Type B pancreatic cell (in vitro differentiated cells): ENCODE measurements at places on chromosomes 16 and 17.

DNA sequence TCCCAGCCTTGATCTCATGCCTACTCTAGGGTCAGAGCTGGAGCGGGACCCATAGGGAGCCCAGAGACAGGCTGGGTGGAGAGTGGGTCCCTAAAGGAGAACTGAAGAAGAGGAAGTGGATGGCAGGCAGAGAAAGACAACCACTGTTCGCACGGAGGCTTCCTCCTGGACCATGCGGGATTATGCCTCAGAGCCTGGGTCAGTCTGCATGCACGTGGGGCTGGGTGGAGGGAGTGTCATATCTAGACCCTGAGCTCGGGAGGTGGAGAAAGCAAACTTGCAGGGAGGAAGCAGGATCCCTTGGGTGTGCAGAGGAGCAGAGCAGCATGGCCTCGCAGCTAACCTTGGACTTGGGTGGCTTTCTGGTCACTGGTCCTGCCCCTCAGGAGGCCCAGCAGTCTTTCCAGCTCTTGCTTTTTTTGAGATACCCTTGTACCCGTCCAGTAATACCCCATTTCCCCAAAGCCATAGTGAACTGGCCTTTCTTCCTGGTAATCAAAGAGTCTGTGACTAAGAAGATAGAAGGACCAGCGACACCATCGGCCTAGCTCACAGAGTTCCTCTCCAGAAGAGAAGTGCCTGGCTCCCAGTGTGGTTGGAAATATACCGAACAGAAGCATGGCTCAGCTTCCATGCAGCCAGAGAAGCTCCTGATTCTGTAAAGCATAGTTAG is 344.2 kb downstream of the CPPED1 start:
- no peak for DNase-seq

DNA sequence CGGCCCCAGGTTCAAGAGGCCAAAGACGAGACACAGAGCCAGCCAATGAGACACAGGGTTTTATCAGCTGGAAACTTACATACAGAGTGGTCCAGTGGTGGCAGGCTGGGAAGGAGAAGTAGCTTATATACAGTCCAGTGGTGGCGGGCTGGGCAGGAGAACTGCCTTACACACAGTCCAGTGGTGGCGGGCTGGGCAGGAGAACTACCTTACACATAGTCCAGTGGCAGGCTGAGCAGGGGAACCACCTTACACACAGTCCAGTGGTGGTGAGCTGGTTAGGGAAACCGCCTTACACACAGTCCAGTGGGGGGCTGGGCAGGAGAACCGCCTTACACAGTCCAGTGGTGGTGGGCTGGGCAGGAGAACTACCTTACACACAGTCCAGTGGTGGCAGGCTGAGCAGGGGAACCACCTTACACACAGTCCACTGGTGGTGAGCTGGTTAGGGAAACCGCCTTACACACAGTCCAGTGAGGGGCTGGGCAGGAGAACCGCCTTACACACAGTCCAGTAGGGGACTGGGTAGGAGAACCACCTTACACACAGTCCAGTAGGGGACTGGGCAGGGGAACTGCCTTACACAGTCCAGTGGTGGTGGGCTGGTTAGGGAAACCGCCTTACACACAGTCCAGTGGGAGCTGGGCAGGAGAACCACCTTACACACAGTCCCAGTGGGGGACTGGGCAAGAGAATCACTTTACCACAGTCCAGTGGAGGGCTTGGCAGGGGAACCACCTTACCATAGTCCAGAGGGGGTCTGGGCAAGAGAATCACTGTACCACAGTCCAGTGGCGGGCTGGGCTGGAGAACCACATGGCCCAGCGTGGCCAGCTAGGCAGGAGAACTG is 90.9 kb downstream of the GAS7 start:
- no peak for DNase-seq

GRCh38 chr17:61460796-61461585 is 8.8 kb downstream of the TBX4 start:
- no peak for DNase-seq

DNA sequence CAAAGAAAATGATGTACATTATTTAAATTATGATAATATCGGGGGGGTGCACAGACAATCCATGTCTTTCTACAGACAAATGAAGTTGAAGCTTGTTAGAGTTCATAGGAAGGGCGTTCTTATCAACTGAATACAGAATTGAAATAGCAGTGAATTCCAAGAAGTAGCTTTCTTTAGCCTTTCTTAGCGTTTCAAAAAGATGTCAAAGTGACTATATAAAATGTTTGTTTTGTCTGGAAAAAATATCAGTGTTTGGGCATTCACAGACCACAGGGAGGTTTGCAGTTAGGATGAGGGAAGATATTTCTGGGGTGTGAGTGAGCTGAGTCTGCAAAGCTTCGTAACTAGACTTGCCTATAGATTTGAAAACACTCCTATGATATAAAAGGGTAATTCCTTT is 55.0 kb downstream of the STX8 start:
- DNase-seq, result no peak

DNA sequence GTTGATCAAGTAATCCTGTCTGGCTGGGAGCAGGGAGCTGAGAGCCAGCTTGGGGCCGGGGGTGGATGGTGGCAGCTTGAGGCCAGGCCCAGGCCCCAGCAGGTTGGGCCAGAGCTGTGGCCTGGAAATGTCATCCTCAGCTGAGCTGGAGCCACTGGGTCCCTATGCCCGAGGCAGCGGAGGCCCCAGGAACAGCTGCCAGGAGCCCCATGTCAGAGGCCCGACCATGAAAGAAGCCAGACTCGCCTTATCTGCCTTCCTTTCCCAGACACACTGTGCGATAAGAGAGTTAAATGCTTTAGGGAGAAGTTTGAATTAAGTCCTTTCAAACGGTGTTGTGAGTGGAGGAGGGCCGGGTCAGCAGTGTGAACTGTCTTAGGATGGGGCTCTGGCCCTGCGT is 3.5 kb downstream of the SMTNL2 start:
- no peak for DNase-seq

GRCh38 chr16:83994087-83994486 is 26.0 kb downstream of the NECAB2 start:
- DNase-seq, result no peak

- peak; percentile 16 for DNase-seq
Measured at GRCh38 chr16:21647562-21648164, 4.7 kb downstream of the IGSF6 start.

DNA sequence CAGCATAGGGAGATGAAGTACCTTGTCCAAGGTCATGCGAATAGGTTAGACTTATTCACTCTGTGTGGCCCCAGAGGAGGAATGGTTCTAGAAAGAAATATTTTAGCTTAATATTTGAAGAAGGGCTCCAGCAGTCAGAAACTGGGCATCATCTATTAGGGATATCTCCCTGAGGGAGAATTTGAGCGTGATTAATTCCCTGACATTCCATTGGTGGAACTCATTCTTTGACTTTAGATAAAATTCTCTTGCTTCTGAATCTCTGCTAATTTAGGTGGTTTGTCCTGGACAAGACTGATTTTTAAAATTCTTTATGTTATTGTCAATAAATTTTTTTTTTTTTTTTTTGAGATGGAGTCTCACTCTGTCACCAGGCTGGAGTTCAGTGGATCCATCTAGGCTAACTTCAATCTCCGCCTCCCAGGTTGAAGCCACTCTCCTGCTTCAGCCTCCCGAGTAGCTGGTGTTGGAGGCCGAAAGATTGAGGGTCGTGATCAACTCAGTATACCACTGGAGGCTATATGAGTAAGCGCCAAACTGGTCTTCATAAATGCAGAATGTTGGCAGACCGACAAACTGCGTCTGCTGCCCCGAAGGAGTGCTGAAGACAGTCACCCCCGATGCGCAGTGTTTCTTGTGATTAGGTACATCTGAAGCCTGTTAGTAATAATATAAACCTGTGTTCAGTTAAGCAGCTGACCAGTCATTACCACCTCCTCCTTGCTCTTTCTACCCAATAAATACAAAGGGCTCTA is 267.9 kb upstream of the HSBP1 start:
- no peak for DNase-seq

GRCh38 chr16:86579268-86580062 is 1.1 kb downstream of the FOXL1 start:
- peak; percentile 70 for DNase-seq

DNA sequence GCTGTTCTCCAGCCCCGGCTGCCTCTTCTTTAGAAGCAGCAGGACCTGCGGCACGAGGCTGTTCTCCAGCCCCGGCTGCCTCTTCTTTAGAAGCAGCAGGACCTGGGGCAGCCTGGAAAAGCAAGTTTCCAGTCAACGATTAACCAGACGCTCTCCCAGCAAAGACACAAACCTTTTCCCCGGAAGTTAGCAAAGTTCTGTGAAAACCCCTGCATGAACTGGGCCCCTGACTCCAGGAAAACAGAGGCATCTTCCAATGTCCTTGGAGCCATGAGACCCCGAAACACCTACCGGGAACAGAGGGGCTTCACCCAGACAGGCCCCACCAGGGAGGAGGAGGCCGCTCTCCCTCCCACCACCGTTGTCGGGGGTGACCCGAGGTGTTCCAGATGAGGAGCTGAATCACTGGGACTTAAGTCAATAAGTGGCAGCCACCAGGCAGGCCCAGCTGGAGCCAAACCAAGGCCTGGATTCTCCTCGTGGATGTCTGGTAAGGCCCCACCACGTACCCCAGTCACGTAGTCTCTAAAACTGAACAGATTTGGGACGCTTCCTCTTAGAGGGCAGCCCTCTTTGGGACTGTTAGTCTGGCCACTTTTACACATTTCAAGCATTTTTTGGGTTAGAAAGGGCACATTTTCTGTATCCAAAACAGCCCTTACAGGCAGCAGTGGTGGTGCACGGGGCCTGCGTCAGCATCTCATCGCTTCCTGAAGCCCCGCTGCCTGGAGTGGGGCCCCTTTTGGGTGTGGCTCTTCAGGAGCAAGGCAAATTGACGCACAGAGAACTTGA is at the start of gene RPH3AL:
Gene RPH3AL (minus strand): TSS at position 387 of the 792 bp plus-strand sequence. CDS start 25,264 bp downstream, outside the sequence.
- peak; percentile 70 for DNase-seq

- DNase-seq, result no peak
Measured at GRCh38 chr17:15456972-15457722, 10.3 kb downstream of the CDRT4 start.
